Activated naive CD8-positive, alpha-beta T cell treated with anti-CD3 and anti-CD28 coated beads for 36 hours (primary cell): ENCODE measurements at places on chromosomes 2 and 18.
A peak's percentile ranks its signal among the peaks of the same experiment; 100 is the strongest.

DNA sequence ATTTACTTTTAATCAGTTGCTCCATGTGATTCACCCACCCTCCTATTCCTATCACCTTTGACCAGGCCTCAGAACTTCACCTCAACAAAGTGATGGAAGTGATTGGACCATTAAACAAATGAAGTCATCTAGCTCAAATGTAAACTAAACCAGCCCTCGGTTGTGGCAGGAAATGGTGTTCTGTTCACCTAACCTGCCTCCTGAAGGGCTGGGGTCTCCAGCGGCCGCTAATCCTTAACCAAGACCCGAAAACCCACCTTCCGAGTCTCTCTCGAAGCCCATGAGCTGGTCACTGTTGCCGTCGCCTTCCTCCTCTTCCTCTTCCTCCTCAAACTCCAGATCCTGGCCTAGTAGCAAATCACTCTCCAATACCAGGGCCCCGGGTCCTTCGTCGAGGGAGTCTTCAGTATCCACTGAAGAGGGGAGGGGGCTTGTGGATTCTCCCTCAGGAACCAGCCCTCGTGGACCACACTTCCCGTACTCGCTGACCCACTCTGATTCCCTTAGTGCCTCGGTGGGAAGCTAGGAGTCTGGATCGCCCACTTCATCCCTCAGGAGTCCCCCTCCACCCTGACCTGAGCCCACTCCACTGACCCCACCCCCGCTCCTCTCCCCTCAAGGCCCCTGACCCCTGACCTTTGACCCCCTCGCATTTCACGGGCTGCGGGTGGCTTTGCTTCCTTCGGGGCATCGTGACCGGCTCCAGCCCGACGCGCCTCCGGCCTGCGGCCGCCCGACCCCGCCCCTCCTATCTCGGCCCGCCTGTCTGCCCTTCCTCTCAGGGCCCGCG is 503 bp downstream of the ZNF513 start:
- H3K4me3 ChIP-seq: peak overlapping the region; percentile 91
- peaks cover 35% of the 10 kb centered on the region for H3K36me3 ChIP-seq
- peaks cover 32% of the 10 kb centered on the region for H3K4me1 ChIP-seq
- DNase-seq: no peak

DNA sequence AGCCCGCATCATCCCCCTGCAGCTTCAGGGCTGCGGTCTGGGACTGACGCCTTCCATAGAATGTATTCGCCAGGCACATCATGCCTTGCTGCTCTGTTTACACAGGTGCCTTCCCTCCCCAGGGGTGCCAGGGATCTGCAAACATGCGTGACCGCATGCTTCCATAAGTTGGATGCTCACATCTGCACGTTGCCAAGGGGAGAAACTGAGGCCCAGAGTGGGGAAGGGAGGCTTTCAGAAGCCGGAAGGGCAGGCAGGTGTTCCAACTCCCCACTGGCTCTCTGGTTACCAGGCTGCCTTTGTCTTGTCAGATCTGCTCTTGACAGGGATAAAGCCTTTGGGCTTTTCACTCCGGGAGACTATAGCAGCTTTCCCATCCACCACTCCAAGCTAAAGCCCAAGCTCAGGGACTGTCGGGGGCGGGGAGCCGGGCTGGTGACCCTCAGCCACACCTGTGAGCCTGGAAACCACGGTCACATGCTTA is 125.8 kb upstream of the TNP1 start:
- no peak overlapping the region for H3K27ac ChIP-seq
- DNase-seq: no peak
- H3K4me1 ChIP-seq: no peaks in the 10 kb centered on the region
- no peaks in the 10 kb centered on the region for H3K36me3 ChIP-seq

- H3K36me3 ChIP-seq: no peaks in the 10 kb centered on the region
- peak overlapping the region; percentile 57 for H3K27ac ChIP-seq
- peak overlapping the region; percentile 50 for H3K4me3 ChIP-seq
- peaks cover 25% of the 10 kb centered on the region for H3K4me1 ChIP-seq
Observed at GRCh38 chr2:242085941-242086621, 216.6 kb downstream of the RTP5 start.

- DNase-seq: no peak
- H3K36me3 ChIP-seq: peaks cover 43% of the 10 kb centered on the region
- H3K27ac ChIP-seq: no peak overlapping the region
- H3K27me3 ChIP-seq: no peaks in the 10 kb centered on the region
- H3K4me1 ChIP-seq: peaks cover 2% of the 10 kb centered on the region
- no peak overlapping the region for H3K4me3 ChIP-seq
Observed at GRCh38 chr2:143640826-143641225, 511.6 kb downstream of the ARHGAP15 start.

GRCh38 chr2:162073888-162074631 is at the start of gene DPP4:
DPP4 (minus strand) TSS chr2:162074215; CDS start chr2:162073981, 234 bp downstream.
- peaks cover 35% of the 10 kb centered on the region for H3K4me1 ChIP-seq
- H3K36me3 ChIP-seq: peaks cover 21% of the 10 kb centered on the region
- DNase-seq: peak; percentile 64
- peak within 1 kb of the TSS; percentile 91 for H3K4me3 ChIP-seq
- H3K27ac ChIP-seq: peak within 1 kb of the TSS; percentile 87

GRCh38 chr2:176126929-176127773 is 2.4 kb upstream of the HOXD8 start:
- peaks cover 27% of the 10 kb centered on the region for H3K4me1 ChIP-seq
- H3K27ac ChIP-seq: no peak overlapping the region
- peak; percentile 44 for DNase-seq
- peaks cover 87% of the 10 kb centered on the region for H3K27me3 ChIP-seq
- no peak overlapping the region for H3K4me3 ChIP-seq

DNA sequence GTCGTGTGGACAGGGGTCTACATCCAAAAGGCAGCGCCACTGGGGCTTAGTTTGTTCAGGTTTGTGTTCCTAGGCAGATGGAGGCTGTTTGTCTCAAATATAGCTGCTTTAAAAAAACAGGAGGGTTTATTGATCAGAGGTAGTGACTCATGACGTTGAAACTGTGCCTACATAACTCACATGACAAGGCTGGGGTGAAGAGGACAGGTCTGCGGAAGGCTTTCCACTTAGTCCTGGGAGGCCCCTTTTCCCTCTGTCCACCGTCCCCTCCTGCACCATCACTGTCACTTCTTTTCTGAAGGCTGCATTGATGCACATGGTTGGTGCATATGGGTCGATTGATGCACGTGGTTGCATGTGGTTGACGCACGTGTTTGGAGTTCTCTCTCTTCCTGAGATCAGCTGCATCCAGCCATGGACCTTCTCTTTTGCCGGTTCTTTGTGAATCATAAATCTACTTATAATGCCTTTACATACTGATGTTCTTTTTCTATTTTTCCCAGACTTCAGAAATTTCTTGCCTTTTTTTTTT is 10.9 kb downstream of the SH3RF3 start:
- H3K4me1 ChIP-seq: peaks cover 31% of the 10 kb centered on the region
- H3K4me3 ChIP-seq: no peak overlapping the region
- H3K36me3 ChIP-seq: no peaks in the 10 kb centered on the region
- H3K27ac ChIP-seq: no peak overlapping the region

DNA sequence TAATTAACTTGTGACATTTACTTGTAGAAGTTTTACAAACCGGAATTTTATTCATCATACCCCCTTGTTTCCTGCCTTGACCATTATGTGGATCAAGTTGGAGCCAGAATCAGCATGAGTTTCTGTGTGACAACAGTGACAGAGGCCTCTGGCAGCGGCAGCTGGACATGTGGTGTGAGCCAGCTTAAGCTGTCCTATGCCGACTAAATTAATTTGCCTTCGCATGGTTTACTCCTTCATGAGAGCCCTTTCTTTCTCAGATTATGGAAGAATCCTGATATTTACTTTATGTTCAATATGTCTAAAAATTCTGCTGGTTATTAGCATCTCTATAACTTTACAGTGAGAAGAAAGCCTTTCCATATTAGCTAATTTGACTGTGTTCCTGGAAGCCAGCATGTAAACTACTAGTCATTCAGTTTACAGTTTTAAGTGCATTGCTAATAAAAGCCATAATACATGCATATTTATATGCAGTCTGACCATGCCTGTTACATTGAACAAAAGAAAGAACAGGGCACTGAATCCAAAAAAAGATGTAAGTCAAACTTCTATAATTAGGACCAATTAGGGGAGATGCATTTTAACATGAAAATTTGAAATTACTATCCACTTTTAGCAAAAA is 495.8 kb upstream of the ACVR2A start:
- H3K27me3 ChIP-seq: no peaks in the 10 kb centered on the region
- no peaks in the 10 kb centered on the region for H3K36me3 ChIP-seq
- DNase-seq: no peak

- H3K27me3 ChIP-seq: peaks cover 7% of the 10 kb centered on the region
- H3K27ac ChIP-seq: no peak overlapping the region
- H3K4me3 ChIP-seq: no peak overlapping the region
- H3K36me3 ChIP-seq: no peaks in the 10 kb centered on the region
- DNase-seq: no peak
- H3K4me1 ChIP-seq: no peaks in the 10 kb centered on the region
Observed at GRCh38 chr2:221350616-221351015, 221.5 kb downstream of the EPHA4 start.

GRCh38 chr18:45871431-45872084 is 46.1 kb downstream of the SIGLEC15 start:
- DNase-seq: no peak
- no peaks in the 10 kb centered on the region for H3K27me3 ChIP-seq
- H3K36me3 ChIP-seq: peaks cover 76% of the 10 kb centered on the region
